ENCODE measurements at places on chromosomes 6 and 20.

DNA sequence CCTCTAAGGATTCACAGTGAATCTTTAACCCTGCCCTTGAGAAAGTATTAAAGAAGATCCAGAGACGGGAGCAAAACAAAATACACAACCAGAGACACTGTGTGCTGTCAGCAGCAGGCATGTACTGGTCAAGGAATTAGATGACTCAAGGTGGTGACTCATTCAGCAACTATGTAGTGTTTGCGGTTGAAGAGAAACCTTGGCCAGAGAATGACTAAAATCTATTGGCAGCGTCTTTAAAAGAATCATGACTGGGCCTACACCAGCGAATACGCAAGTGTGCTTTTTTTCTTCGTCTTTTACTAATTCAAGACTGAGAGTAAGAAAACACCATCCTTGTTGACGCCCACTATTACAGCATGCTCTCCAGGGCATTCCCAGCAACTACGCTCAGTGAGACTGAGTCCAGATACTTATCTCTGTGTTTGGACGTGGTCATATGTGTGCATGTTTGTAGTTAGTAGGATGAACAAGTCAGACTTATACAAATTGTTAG lies 72.4 kb upstream of the BACH2 start:
- peak overlapping the region; percentile 66 for H3K27ac ChIP-seq
- peak overlapping the region; percentile 56 for H3K4me3 ChIP-seq
- H3K4me1 ChIP-seq, result peaks cover 28% of the 10 kb centered on the region
- no peaks in the 10 kb centered on the region for H3K36me3 ChIP-seq
- no peaks in the 10 kb centered on the region for H3K27me3 ChIP-seq

GRCh38 chr6:119348748-119349360 lies 707 bp downstream of the MAN1A1 start:
- peaks cover 6% of the 10 kb centered on the region for H3K36me3 ChIP-seq
- peaks cover 69% of the 10 kb centered on the region for H3K4me1 ChIP-seq
- DNase-seq, result peak; percentile 44
- H3K27ac ChIP-seq, result peak overlapping the region; percentile 38
- H3K27me3 ChIP-seq, result no peaks in the 10 kb centered on the region

DNA sequence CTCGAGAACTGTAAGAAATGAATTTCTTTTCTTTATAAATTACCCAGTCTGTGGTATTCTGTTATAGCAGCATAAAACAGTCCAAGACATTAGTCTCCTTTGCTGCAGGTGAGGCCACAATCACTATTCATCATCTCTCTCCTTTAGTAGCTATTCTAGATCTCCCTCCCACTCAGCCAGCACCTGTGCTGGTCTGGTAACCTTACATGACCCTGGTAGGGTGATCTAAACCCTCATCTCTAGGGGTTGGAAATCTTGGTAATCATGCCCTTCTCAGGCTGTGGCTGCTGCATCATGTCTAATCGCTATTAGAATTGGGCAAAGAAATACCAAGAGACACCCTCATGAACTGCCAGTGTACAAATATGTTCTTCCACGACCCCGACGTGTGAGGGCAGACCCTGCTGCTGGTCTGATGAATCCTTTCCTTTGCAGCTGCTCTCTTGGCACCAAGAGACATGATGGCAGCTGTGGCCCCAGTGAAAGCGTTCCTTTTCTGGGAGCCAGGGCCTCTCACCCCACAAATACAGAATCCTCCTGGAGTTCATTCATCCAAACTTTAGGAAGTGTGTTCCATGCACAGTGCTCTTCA lies 23.0 kb upstream of the IGF2R start:
- DNase-seq, result no peak
- H3K36me3 ChIP-seq, result peaks cover 4% of the 10 kb centered on the region
- H3K27me3 ChIP-seq, result peaks cover 15% of the 10 kb centered on the region
- H3K4me1 ChIP-seq, result peaks cover 10% of the 10 kb centered on the region

DNA sequence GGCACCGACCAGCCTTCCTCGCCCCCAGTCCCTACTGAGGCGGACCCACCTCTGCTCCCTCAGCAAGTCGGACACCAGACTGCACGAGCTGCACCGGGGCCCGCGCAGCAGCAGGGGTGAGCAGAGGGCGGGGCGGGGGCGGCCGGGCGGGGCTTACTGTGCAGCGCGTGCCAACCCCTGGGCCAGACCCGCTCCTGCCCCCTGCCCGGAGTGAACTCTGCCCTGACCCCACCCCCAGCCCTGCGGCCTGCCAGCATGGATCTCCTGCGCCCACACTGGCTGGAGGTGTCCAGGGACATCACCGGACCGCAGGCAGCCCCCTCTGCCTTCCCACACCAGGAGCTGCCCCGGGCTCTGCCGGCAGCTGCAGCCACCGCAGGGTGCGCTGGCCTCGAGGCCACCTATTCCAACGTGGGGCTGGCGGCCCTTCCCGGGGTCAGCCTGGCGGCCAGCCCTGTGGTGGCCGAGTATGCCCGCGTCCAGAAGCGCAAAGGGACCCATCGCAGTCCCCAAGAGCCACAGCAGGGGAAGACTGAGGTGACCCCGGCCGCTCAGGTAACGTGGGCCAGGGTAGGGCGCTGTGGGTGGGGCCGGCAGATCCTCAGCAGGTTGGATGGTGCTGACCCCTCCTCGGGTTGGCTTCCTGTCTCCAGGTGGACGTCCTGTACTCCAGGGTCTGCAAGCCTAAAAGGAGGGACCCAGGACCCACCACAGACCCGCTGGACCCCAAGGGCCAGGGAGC lies 1.5 kb upstream of the SLC2A4RG start:
- no peaks in the 10 kb centered on the region for H3K27me3 ChIP-seq
- peaks cover 16% of the 10 kb centered on the region for H3K4me1 ChIP-seq
- no peak overlapping the region for H3K27ac ChIP-seq
- peaks cover 1% of the 10 kb centered on the region for H3K36me3 ChIP-seq
- no peak for DNase-seq

DNA sequence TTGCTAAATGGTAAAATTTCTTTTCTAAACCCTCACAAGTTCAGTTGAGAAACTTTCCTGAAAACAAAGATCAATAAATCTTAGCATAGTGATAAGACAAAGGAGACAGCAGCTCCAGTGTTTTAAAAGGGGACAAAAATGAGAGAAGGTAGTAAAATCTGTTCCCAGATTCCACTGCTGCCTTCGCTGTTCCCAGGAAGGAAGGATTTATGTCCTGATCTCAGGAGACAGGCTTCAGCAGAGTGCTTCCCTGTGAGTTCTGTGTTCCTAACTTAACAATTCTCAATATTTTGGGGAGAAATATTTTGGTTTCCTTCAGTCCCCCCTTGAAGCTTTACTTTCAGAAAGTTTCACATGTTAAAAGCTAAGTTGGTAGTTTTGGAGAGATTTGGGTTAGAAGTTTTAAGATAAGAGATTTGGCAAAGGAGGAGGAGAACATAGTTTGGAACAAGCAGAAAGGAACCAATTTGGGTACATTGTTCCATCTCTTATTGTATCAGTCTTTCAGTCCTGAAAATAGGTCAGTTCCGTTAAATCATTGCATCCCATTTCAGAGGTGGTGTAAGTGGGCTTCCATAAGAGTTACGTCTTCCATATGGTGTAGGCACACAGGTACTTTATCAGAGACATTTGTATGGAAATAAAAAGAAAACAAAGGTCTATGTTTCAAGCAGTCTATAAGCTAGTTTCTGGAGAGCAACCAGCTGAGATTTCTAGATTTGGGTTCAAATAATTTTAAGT lies 20.8 kb downstream of the IRF4 start:
- peaks cover 62% of the 10 kb centered on the region for H3K4me1 ChIP-seq
- peak overlapping the region; percentile 47 for H3K27ac ChIP-seq
- DNase-seq, result no peak
- H3K27me3 ChIP-seq, result no peaks in the 10 kb centered on the region
- peaks cover 55% of the 10 kb centered on the region for H3K36me3 ChIP-seq
- no peak overlapping the region for H3K4me3 ChIP-seq

- H3K27me3 ChIP-seq, result no peaks in the 10 kb centered on the region
- no peak overlapping the region for H3K27ac ChIP-seq
- H3K36me3 ChIP-seq, result no peaks in the 10 kb centered on the region
- H3K4me1 ChIP-seq, result no peaks in the 10 kb centered on the region
These were observed 101.4 kb downstream of the PACRG start for GRCh38 chr6:162829013-162829742.

DNA sequence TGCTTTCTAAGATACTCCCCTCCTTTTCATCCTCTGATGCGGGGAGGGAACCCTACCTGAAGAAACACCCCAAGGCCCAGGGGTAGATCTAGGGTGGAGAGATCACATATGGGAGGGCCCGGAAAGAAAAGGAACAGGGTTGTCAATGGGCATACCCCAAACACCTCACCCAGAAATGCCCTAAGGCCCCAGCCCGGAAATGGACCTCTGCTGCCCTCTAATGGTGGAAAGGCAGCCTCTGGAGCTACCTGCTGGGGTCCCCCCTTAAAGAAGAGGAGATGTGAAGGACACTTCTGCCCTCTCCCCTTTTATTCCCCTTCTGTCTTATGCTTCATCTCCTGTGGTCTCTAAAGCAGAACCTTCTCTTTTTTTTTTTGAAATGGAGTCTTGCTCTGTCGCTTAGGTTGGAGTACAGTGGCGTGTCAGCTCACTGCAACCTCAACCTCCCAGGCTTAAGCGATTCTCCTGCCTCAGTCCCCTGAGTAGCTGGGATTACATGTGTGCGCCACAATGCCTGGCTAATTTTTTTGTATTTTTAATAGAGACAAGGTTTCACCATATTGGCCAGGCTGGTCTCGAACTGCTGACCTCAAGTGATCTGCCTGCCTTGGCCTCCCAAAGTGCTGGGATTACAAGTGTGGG lies 458 bp upstream of the ARMC12 start:
- DNase-seq, result peak; percentile 88
- H3K4me1 ChIP-seq, result peaks cover 57% of the 10 kb centered on the region
- no peaks in the 10 kb centered on the region for H3K27me3 ChIP-seq
- H3K4me3 ChIP-seq, result peak overlapping the region; percentile 9
- H3K36me3 ChIP-seq, result no peaks in the 10 kb centered on the region

- no peaks in the 10 kb centered on the region for H3K27me3 ChIP-seq
- H3K4me3 ChIP-seq, result peak within 1 kb of the TSS; percentile 91
- H3K4me1 ChIP-seq, result peaks cover 51% of the 10 kb centered on the region
- H3K27ac ChIP-seq, result peak within 1 kb of the TSS; percentile 94
- peak; percentile 77 for DNase-seq
- H3K36me3 ChIP-seq, result peaks cover 15% of the 10 kb centered on the region
These were observed at the start of gene SNPH for GRCh38 chr20:1266167-1266973. Gene SNPH, plus strand, starts transcription at chr20:1266294. Its CDS starts 29,946 bp downstream, at chr20:1296240.

GRCh38 chr6:48826901-48827701 lies 636.0 kb downstream of the MMUT start:
- no peak overlapping the region for H3K4me3 ChIP-seq
- H3K4me1 ChIP-seq, result no peaks in the 10 kb centered on the region
- H3K27ac ChIP-seq, result no peak overlapping the region
- no peaks in the 10 kb centered on the region for H3K36me3 ChIP-seq
- no peak for DNase-seq
- no peaks in the 10 kb centered on the region for H3K27me3 ChIP-seq

DNA sequence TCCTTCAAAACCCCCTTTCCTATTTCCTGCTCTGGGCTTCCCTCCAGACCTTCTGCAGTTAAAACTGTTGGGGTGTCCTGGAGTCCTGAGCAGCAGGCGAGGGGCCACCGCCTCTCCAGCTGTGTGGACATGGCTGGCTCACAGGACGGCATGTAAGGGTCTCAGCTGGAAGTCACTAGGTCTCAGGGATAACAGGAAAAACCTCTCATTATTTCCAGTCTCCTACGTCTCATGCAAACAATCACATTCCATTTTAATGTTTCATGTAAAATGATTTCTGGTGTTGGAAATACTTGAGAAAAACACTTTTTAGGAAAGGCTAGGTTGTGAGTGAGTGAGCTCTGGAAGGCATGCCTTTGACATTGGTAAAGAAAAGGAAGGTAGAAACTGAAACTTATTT lies 158.7 kb downstream of the SCML4 start:
- H3K27me3 ChIP-seq, result no peaks in the 10 kb centered on the region
- no peak for DNase-seq
- no peaks in the 10 kb centered on the region for H3K36me3 ChIP-seq
- H3K4me3 ChIP-seq, result no peak overlapping the region
- no peak overlapping the region for H3K27ac ChIP-seq

- no peak overlapping the region for H3K27ac ChIP-seq
- peak overlapping the region; percentile 62 for H3K4me3 ChIP-seq
- H3K4me1 ChIP-seq, result peaks cover 7% of the 10 kb centered on the region
- H3K36me3 ChIP-seq, result no peaks in the 10 kb centered on the region
These were observed 307.9 kb upstream of the SLC35B3 start for GRCh38 chr6:8743170-8743745.

DNA sequence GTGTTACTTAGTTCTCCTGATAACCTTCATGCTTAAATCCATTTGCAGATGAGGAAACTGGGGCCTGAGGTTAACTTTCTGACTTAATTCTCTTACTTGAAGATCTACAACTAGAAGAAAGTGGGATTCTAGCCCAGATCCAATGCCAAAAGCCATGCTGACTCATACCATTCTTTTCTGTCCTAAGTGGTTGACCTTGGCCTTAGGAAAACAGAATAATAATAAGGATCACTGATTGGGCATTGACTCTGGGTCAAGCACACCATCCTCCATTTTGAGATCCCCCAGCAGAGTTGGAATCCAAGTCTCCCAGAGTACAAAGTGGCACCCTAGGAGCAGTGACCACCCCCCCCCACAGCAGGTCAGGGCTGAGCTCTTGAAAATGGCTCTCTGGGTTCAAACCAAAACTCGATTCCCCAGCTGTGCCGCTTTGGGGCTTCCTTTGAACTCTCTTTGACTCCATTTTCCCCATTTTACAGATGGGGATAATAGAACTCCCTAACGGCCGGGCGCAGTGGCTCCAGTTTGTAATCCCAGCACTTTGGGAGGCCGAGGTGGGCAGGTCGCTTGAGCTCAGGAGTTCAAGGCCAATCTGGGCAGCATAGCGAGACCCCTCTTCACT lies 12.8 kb upstream of the ZNF217 start:
- DNase-seq, result no peak
- no peak overlapping the region for H3K27ac ChIP-seq
- H3K4me3 ChIP-seq, result no peak overlapping the region
- no peaks in the 10 kb centered on the region for H3K36me3 ChIP-seq
- H3K27me3 ChIP-seq, result no peaks in the 10 kb centered on the region

GRCh38 chr20:48603819-48604405 lies 223.9 kb downstream of the PREX1 start:
- H3K4me3 ChIP-seq, result no peak overlapping the region
- H3K27ac ChIP-seq, result no peak overlapping the region
- DNase-seq, result no peak
- peaks cover 2% of the 10 kb centered on the region for H3K27me3 ChIP-seq
- H3K4me1 ChIP-seq, result peaks cover 2% of the 10 kb centered on the region

GRCh38 chr6:160792708-160793107 lies 90.7 kb downstream of the PLG start:
- H3K4me3 ChIP-seq, result no peak overlapping the region
- peaks cover 7% of the 10 kb centered on the region for H3K4me1 ChIP-seq
- no peak overlapping the region for H3K27ac ChIP-seq
- H3K27me3 ChIP-seq, result no peaks in the 10 kb centered on the region

DNA sequence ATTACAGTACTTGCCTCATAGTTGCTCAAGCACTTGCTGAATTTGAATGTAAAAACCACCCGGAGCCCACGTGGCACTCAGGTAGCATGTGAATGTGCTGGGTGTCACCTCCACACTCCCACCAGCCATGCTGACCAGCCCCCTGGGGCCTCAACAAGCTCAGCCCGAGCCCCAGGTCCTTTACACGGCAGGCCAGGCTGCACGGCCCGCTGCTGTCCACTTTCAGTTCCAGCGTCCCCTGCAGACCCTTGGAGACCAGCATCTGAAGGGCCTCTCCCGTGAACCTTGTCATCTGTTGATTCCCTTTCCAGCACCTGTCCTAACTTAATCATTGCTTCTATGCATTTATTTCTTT lies 33.3 kb upstream of the ZBP1 start:
- no peaks in the 10 kb centered on the region for H3K27me3 ChIP-seq
- no peak for DNase-seq
- H3K4me3 ChIP-seq, result no peak overlapping the region
- H3K36me3 ChIP-seq, result no peaks in the 10 kb centered on the region
- peaks cover 16% of the 10 kb centered on the region for H3K4me1 ChIP-seq
- no peak overlapping the region for H3K27ac ChIP-seq
